ENCODE measurements at places on chromosomes 2 and 18. TPM values are rescaled to one million over a fixed set of nuclear protein-coding genes. Genes with fewer than 3 reads are reported as not detected.

Gene RAMP1
- 0.63 TPM for total RNA-seq

Gene LONRF2
- 0.13 TPM for total RNA-seq

- no peak for DNase-seq
- H3K36me3 ChIP-seq, result no peaks in the 10 kb centered on the region
- H3K27me3 ChIP-seq, result no peaks in the 10 kb centered on the region
- no peaks in the 10 kb centered on the region for H3K4me1 ChIP-seq
- no peak overlapping the region for H3K4me3 ChIP-seq
Measured at GRCh38 chr2:106972782-106973181, 86.8 kb upstream of the ST6GAL2 start.

- no peaks in the 10 kb centered on the region for H3K36me3 ChIP-seq
- no peaks in the 10 kb centered on the region for H3K27me3 ChIP-seq
- no peaks in the 10 kb centered on the region for H3K4me1 ChIP-seq
- DNase-seq, result no peak
Measured at GRCh38 chr2:100011272-100011731, 131.1 kb downstream of the AFF3 start.

- H3K4me1 ChIP-seq, result no peaks in the 10 kb centered on the region
- no peaks in the 10 kb centered on the region for H3K27me3 ChIP-seq
- no peaks in the 10 kb centered on the region for H3K36me3 ChIP-seq
- H3K27ac ChIP-seq, result no peak overlapping the region
- DNase-seq, result no peak
Measured at GRCh38 chr2:224271617-224272236, 130.2 kb downstream of the FAM124B start.

GRCh38 chr2:156622491-156622890, 186.3 kb downstream of the GPD2 start:
- no peak overlapping the region for H3K4me3 ChIP-seq
- no peaks in the 10 kb centered on the region for H3K27me3 ChIP-seq
- no peak for DNase-seq
